ENCODE measurements at places on chromosomes 16 and 17. TPM values are rescaled to one million over a fixed set of nuclear protein-coding genes. Genes with fewer than 3 reads are reported as not detected.

Gene KRTAP1-5
- total RNA-seq: not detected

GRCh38 chr16:46686815-46687473, 2.0 kb downstream of the VPS35 start:
- no peak for DNase-seq

DNA sequence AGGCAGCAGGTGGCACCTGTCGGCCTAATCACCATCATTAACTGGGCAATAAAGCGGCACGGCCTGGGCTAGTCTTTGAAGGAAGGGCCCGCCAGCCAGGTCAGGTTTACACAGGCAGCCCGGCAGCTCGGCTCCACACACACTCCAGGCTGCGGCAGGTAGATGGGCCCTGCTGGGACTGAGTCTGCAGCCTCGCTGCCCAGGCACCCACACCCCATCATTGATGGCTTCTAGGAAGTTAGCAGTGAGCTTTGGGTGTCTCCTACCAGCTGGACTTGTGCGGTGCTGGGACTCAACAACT, 6.8 kb upstream of the FOXN1 start:
- DNase-seq: peak; percentile 82

DNA sequence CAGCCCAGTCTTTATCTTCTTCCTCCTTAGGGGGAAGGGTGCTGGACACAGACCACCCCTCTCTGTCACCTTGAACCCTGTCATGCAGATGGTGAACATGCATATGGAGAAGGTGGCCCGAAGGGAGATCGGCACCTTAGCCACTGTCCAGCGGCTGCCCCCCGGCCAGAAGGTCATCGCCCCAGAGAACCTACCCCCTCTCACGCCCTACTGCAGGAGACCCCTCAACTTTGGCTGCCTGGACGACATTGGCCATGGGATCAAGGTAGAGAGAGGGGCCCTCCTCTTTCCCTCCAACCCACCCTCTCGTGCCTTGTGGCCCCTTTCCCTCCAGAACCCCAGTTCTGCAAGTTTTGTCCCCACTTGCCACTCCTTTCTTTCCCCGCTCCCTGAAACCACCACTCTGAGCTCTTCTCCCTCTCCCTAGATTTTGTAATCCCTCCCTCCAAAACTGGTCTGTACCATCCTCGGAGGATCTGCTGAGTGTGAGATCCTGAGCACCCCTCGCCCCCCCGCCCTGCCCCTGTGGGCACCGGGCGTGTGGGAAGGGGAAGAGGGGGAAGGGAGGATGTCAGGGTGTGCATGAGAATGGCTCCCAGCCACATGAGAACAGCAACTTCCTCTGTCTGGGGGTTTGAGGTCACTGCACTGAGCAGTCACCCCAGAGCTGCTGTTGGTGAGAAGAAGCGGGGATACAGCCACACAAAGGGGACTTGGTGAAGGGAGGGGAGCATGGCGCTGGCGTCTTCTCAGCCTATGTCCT, 7.3 kb downstream of the ABI3 start:
- peak; percentile 72 for DNase-seq

GRCh38 chr17:7478276-7479212, 887 bp downstream of the ZBTB4 start:
- peak; percentile 81 for DNase-seq

DNA sequence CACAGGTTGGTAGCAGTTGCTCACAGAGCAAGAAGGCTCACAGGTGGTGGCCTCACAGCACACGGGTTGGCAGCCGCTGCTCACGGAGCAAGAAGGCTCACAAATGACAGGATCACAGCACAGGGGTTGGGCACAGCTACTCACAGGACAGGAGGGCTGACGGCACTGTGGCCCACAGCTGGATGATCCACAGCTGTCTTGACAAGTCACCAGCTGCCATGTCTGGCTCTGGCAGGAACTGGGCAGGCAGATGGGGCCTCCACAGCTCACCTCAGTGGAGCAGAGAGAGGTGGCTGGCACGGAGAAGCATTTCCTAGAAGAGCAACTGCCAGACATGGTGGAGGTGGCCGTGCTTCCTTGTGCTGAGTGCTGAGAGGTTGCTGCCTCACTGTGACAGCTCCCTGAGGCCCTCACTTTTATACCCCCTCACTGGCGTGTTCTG, at the start of gene KRTAP16-1:
Gene KRTAP16-1 (minus strand): TSS at position 392 of the 442 bp plus-strand sequence. CDS start 56 bp downstream, at position 336.
- peak; percentile 54 for DNase-seq

DNA sequence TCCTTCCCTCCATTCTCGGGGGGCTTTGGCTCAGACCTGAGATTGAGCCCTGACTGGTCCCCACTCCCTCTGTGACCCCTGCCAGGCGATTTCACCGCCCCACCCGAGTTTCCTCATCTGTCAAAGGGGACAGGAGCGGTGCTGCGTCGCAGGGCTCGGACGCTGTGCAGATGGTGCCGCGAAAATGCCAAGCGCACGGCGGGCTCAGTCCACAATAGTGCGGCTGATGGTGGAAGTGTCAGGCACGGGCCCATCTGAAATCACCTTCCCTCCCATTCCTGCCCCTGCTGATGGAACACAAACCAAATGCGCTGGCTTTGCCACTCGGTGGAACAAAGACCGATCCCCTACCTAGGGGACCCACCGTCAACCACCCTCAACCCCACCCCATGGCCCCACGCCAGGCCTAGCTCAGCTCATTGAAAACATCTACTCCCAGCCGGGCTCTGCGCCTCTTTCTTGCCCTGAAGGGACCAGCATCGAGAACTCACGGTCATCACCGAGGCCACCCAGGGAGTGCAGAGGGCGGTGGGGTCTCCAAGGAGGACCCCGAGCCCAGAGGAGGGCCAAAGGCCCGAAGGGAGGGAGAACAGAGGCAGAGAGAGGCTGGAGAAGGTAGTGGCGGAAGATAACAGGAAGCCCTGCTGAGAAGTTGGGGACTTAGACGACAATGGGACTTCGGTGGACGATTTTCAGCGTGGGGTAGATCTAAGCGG, 1.4 kb downstream of the CARHSP1 start:
- peak; percentile 81 for DNase-seq

Measured in mucosa of descending colon (tissue), 3 donors.